Activated effector memory CD4-positive, alpha-beta T cell treated with Interleukin-2 at 50 U/mL for 16 hours (primary cell): ENCODE measurements at places on chromosomes 3 and 15.

- no peak for DNase-seq
These were observed 56.8 kb upstream of the NANOGP8 start for GRCh38 chr15:35141743-35142471.

GRCh38 chr3:79366414-79366813 is 401.4 kb downstream of the ROBO1 start:
- DNase-seq = no peak

DNA sequence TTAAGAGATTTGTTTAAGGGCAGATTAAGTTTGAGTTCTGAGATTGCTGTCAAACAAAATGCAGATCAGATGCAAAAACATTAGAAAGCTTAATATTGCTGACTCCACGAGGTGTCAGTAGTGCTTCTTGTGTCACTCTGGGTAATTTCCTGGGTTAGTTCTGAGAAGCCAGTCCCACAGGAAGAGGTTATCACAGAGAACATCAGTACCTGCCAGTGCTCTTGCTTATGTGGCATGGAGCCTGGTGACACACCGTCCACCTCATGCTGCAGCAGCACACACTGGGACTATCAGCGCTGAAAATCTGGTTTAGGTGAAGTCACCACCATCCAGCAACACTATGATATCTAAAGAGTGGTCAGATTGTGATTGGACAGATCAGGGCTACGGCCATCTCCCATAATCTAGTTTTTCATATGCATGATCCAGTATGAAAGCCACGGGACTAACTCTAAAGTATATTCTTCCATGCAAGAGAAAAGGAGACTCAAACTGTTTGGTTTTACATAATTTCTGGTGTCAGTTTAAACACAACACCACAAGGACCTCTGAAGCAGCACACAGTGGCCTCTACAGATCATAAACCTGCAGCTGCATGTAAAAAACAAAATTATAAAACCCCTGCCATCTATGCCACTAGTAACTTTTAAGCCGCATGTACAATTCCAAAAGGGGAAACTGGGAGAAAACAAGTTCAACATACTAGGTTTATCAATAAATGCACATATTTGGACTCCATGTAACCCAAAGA is 36.1 kb upstream of the MYO5C start:
- DNase-seq = peak; percentile 39

DNA sequence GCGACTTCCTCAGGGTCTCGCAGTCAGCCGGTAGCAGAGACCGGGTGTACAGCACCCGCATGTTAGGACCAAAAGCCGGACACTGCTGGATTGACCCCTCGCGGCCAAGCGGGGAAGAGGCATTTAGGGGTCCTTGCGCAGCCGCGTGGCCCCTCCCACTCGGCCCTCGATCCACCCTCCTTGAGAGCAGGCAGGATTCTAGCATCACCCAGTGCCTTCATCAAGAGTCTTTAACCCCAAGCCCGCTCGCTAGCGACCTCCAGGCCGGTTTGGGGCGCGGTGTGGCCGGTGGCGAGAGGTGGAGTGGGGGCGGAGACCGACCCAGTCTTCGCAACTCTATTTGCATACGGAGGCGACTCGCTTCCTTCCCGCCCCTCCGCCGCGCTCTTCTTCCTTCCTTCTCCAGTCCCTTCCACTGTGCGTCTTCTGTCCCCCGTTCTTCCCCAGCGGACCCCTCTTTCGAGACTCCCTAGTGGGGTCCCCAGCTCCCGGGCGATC is at the start of gene ST6GAL1:
Gene ST6GAL1, plus strand, starts transcription at position 384 of the 498 bp plus-strand sequence. CDS start 112,178 bp downstream, outside the sequence.
- DNase-seq = peak; percentile 67

DNA sequence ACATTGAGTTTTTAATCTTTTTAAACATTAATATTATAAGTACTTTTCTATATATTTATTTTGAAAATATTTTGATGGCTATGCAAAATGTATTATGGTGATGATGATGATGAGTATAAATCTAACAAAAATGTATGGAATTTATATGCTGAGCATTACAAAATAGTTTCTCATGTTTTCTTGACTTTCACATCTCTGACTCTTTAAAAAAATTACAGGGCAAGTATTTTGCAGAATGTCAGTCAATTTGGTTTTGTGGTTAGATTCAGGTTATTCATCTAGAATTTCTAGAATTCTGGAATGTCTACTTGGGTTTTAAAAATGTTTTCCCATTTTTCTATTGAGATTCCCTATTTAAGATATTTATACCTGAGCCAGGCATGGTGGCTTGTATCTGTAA is 41.7 kb upstream of the ANP32A start:
- no peak for DNase-seq

GRCh38 chr3:4001976-4002375 is 202.7 kb downstream of the LRRN1 start:
- DNase-seq = no peak

- peak; percentile 49 for DNase-seq
These were observed 160.8 kb upstream of the TLE3 start for GRCh38 chr15:70258369-70259027.

- DNase-seq = no peak
These were observed 630.1 kb downstream of the MAGI1 start for GRCh38 chr3:65408531-65409175.

DNA sequence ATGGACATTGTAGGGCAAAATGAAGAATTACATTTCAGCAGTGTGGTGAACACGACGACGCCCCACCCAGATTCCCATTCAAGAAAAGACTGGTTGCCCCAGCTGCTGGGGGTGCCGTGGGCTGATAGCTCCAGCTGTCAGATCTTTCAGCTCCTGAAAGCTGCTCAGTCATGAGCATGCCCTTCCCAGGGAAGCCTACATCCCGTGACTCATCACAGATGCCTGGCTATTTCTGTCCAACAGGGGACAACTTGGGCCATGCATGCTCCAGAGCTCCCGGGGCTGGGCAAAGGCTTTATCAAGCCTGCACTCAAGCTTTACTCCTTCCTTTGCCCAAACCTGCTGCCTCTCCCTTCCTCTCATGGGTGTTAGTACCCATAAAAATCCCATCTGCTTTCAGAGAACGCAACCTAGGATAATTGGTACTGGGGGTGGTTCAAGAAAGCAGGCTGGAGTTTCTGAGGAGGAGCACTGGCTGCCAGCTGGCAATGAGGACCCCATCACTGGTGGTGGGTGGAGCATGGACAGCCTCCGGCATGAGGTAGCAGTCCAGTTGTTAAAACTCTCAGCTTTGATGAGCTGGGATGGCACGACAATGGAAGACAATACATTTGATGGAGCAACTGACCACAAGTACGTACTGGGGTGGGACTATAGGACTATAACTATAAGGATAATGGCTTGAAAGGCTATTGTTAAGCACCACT is 16.4 kb upstream of the ST8SIA2 start:
- no peak for DNase-seq

- DNase-seq = no peak
These were observed 119.9 kb downstream of the KLF13 start for GRCh38 chr15:31446546-31446945.

DNA sequence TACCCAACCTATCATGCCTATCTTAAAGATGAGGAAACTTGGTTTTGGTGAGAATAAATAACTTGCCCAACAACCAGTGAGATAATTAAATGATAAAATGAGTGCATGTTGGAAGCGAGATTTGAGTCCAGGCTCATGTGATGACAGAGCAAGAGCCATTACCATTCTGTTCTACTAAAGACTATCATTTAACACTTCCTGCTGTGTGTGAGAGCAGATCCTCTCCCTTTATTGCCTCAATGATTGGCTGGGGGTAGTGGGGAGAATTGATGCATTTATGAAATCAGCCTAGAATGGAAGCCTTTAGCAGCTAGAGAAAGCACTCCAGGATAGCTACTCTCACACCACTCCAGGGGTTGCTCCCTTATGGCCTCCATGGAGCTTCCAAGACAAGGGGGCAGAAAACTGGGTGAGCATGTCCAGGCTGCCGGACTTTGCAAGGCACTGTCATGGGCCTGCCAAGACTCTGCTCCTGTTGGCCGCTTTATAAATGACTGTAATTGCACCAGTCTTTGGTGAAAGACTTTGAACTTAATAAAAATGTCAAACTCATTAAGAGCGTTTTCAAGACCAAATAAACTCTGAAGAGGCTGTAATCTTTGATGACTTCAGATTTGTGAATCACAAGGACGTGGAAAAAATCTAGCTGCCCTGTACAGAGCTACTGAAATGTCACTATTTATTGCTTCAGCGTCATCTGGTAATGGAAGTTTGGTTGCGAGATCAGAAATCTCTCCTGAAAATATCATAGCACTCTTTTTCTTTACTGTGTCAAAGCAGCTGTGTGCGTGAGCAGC is 209.1 kb upstream of the NR2E3 start:
- DNase-seq = no peak

DNA sequence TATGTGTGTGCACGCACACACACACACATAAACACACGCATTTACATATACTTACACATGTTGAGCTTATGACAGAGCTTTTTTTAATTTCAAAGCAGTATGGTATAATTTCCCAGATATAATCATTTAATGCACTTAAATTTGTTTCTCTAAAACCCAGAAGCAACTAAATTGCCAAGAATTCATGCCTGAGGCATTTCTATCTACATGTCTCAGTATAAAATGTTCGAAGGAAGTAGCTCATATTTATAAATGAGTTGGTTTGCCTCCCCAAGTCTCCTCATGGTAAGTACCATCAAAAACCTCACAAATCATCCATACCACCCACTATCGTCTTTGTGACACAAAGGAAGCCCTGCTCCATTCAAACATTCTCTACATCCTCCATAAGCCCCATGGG is 130.6 kb downstream of the RPL22L1 start:
- DNase-seq = no peak

GRCh38 chr15:58497046-58497785 is 65.4 kb downstream of the LIPC start:
- no peak for DNase-seq

- DNase-seq = no peak
These were observed 7.6 kb upstream of the TCF12 start for GRCh38 chr15:56910801-56911200.

DNA sequence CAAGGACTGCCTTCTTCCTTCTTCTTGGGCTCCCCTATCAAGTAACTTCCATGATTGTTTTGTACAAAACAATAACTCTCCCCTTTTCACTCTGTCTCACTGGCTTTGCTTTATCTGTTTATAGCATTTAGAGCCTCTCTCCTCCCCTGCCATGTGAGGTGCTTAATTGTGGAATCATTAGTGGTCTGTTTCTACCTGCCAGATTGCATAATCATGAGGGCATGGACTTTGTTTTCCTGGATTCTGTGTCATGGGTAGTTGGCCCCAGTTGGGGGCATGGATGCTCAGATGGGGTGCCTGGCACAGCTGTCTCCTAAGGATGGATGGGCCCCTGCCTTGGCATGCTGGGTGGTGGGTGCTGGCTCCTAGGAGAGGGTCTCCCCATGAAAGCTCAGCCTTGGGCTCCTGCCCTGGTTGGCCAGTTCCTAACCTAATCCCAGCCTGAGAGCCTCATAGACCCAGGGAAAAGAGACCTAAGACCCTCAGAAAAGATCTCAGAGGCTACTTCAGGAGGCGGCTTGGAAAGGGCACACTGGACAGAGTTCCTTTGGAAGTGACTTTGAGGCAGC is 8.0 kb upstream of the CTXND1 start:
- DNase-seq = no peak

- no peak for DNase-seq
These were observed 375 bp upstream of the MYZAP start for GRCh38 chr15:57591237-57591821.

DNA sequence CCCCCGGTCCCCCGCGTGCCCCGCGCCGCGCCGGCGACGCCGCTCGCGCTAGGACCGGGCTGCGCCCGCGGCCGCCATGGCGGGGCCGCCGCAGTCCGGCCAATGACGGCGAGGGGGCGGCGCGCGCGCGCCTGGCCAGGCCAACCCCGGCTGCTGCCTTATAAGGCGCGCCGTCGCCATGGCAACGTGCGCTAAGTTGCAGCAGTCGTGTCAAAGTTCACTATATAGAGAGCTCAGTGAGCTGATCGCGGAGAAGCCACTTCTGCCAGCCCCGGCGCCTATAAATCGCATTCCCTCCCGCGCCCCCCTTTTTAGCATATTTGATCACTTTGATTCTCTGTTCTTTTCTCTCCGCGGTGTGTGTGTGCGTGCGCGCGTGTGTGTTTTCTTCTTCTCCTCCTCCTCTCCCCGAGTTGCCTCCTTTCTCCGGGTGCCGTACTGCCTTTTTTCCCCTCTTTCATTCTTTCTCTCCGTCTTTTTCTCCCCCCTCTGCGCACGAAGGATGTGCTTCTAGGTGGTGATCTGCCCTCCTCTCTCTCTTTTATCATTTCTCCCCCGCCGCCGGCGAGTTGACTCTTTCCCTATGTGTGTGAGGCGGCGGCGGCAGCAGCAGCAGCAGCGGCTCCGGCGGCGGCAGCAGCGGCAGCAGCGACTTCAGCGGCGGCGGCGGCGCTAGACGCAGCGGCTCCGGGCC is at the start of gene NR2F2:
Gene NR2F2, plus strand, starts transcription at position 251 of the 694 bp plus-strand sequence. CDS start 1,406 bp downstream, outside the sequence.
- peak; percentile 5 for DNase-seq

- no peak for DNase-seq
These were observed 8.1 kb upstream of the PHC3 start for GRCh38 chr3:170189398-170190256.

DNA sequence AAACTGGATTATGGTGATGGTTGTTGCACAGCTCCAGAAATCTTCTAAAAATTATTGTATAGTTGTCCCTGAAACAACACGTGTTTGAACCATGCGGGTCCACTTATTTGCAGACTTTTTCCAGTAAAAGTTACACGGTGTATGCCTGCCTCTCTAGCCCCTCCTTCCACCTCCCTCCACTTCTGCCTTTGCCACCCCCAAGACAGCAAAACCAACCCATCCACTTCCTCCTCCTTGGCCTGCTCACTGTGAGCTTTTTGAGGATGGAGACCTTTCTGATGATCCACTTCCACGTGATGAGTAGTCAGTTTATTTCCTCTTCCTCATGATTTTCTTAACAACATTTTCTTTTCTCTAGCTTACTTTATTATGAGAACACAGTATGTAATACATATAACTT is 5.4 kb downstream of the CYFIP1 start:
- no peak for DNase-seq

- DNase-seq = no peak
These were observed 1.5 kb downstream of the SEMA6D start for GRCh38 chr15:47718497-47719437.

- DNase-seq = no peak
These were observed 160.1 kb upstream of the IL12A start for GRCh38 chr3:159828542-159828943.

GRCh38 chr15:65326818-65327217 is 22.3 kb downstream of the RNU5B-1 start:
- DNase-seq = no peak

DNA sequence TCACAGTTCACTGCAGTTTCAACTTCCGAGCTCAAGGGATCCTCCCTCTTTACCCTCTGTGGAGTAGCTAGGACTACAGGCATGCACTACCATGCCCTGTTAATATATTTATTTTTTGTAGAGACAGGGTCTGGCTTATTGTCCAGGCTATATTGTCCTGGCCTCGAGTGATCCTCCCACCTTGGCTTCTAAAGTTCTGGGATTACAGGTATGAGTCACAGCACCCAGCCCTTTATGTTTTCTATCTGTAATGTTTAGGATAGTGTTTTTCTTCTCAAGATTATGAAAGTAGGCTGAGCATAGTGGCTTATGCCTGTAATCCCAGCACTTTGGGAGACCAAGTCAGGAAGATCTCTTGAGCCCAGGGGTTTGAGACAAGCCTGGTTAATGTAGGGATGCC is 11.9 kb upstream of the SCG3 start:
- DNase-seq = no peak

GRCh38 chr3:108106449-108106848 is 15.6 kb upstream of the CD47 start:
- DNase-seq = no peak

- no peak for DNase-seq
These were observed 26.5 kb downstream of the SLC41A3 start for GRCh38 chr3:126057501-126057819.

GRCh38 chr3:121786485-121786884 is 36.9 kb upstream of the GOLGB1 start:
- no peak for DNase-seq
